ENCODE measurements at places on chromosomes 16 and 17.
A peak's percentile ranks its signal among the peaks of the same experiment; 100 is the strongest.

DNA sequence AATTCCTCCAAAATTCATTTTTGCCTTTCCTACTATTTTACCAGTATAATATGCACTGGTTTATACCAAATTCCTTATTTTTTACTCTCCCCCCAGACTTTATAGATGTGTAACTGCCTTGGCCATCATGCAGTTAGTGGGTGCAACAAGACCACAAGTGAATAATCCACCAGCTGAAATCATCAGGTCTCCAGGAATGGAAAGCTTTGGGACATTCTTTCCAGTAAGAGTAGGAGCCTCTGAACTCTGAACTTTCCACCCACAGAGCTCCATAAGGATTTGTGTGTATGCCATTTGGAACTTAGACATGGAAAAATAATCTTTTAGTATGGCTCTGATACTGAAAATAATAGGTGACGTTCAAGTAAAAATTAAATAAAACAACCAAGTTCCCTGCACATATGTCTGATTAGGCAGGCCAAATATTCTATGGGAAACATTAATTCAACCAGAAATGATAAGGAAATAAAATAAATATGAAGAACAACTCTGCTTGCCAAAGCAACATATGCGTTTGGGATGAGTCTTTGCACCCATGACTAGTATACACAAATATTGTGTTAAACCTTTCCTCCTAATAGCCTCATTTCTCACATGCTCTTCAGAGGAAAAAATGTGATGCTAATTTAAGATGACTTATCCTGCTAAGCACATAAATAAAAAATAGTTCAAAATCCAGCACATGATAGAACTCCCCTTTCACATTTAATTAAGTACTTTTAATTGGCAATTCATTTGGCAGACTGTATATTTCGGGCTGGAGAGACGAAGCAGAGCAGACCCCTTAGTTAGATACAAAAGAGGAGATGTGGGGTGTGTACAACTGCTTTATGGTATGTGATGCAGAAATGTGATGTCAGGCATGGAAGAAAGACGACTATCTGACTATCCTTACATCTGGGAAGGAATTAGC is 11.6 kb upstream of the LYRM9 start:
- no peak for DNase-seq

GRCh38 chr17:40501499-40501911 is at the start of gene TNS4:
Gene TNS4, minus strand, starts transcription at chr17:40501623. Its CDS starts 5,198 bp downstream, at chr17:40496425.
- DNase-seq = no peak

GRCh38 chr16:78094166-78094565 is 5.3 kb upstream of the WWOX start:
- DNase-seq = no peak

DNA sequence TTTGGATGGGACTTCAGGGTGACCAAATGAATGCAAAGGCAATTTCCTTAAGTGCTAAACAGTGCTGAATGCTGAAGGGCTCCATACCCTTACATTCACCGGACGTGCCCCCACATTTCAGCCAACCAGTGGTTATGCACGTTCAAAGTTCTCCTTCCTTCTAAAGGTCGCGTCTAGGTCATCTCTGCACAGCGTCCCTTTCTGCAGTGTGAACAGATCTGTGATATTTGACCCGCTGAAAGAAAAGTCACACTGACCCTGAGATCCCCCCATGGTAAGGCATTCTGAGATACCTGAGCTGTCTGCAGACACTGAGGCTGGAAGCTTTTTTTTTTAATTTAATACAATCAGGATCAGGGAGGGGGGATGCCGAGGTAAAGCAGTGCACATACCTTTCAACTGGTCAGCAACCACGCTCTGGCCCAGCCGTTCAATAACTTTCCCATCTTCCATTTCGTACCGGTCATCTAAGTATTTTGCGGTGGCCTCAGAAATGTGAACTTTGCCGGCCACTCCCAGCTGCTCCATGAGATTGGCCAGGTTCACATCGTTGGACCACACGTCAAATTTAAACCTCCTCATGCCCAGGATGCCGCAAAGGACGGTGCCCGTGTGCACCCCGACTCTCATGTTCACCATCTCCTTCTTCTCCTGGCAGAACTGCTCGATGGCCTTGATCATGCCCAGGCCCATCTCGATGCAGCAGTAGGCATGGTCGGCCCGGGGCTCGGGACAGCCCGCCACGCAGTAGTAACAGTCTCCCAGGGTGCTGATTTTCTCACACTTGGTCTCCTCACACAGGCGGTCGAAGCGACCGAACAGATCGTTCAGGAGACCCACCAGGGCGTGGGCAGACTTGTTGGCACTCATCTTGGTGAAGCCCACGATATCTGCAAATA is 2.6 kb downstream of the ADCY9 start:
- no peak for DNase-seq

DNA sequence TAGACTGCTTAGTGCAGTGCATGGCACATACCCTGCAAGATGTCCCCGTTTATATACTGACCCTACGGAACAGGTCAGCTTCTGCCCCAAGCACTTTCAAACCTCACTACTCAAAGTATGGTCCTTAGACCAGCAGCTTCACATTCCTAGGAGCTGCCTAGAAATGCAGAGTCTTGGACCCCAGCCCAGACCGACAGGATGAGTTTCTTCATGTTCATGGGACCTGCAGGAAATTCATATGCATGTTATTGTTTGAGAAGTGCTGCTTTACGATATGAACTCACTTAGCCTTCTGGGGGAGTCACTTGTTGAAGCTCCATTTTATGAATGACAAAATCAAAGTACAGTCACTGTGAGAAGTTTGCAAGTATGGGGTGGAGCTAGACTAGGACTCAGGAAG is 82.6 kb downstream of the DYNLRB2 start:
- no peak for DNase-seq

DNA sequence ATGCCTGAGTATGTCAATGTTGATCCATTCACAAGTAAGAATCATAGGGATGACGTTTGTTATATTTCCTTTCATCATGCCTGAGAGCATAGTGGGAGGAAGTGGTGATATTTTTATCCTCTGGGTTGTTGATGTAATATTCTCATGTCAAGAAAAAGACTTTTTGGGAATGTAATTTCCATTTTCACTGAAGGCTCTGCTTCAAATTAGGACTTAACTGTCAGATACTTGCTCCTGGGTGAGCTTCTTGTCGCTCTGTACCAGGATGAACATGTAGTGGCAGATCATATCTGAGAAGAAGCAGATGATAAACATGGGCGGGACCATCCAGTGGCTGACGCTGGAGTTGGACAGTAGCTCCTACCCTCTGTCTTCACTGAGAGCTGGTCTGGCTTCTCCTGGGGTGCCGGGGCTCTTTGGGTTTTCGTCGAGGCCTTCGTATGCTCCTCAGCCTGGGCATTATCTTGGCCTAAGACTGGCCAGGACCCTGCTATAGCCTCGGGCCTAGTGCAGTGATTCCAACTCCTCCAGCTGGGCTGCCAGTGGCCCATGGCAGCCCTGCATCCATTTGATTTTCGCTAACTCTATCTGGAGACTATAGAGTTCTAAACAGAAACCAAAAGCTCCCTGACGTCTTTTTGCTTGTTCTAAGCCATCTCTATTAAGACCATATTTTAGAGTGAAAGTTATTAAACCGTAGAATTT is 19.7 kb downstream of the CYB5B start:
- DNase-seq = peak; percentile 31

GRCh38 chr17:33241390-33241789 is 51.7 kb downstream of the ASIC2 start:
- DNase-seq = peak; percentile 23

DNA sequence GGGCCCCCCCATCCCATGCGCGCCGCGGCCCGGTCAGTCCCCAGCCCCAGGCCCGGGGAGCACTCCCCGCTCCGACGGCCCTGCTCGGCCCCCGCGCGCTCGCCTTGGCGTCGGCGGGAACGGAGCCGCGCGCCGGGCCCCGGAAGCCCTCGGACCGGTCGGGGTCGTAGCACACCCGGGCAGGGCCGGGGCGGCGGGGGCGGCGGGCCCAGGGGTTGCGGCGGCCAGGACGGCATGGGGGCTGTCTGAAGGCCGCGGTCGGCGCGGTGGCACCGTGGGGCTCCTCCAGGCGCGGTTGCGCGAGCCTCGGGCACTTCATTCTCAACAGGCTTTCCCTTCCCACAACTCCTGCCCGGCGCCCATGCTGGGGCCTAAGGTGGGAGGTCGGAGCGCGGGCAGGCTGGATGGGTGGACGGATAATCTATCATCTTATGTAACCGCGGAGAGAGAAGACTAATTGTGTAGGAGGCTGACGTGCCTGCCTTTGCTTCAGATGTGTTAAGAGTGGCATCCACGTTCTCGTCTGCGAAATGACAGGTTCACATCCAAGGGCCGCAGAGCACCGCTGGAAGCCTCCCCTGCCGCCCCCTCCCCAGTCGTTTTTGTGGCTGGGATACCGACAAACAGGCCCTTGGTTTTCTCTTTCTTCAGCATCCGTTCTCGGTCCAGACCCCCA is 708 bp downstream of the BAIAP2 start:
- no peak for DNase-seq

DNA sequence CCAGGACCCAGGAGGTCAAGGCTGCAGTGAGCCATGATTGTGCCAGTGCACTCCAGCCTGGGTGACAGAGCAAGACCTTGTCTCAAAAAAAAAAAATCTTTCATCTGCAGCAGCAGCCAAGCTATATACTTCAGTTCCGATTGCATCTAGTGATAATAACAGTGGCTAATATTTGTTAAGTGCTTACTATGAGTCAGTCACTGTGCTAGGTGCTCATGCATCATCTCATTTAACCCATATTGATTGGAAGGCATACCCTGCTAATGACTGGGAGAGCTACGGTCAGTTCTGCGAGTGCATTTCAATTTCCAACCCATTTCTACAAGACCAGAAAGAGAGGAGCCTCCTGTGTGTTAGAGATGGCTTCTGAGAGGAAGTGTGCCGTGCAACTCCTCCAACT is 7.7 kb upstream of the TUBG2 start:
- DNase-seq = no peak

DNA sequence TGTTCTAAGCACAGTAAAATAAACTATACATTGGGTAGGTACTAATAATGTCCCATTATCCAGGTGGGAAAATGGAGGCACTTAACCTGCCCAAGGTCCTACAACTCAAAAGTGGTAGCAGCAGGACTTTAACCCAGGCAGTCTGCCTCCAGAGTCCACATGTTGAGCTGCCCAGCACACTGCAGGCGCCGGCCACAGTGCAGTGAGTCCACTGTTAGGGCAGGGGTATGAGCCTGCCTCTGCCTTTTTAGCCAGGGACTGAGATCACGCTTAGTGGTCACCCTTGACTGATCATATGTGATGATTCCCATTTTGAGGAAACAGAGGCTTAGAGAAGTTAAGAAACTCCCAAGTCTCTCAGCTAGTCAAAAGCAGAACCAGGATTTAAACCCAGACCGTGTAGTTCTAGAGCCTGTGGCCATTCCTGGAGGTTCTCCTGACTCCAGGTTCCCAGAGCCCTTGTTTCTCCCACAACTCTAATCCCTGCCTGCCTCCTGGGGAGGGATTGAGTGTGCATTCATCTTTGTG is 8.4 kb downstream of the CES1 start:
- DNase-seq = no peak

DNA sequence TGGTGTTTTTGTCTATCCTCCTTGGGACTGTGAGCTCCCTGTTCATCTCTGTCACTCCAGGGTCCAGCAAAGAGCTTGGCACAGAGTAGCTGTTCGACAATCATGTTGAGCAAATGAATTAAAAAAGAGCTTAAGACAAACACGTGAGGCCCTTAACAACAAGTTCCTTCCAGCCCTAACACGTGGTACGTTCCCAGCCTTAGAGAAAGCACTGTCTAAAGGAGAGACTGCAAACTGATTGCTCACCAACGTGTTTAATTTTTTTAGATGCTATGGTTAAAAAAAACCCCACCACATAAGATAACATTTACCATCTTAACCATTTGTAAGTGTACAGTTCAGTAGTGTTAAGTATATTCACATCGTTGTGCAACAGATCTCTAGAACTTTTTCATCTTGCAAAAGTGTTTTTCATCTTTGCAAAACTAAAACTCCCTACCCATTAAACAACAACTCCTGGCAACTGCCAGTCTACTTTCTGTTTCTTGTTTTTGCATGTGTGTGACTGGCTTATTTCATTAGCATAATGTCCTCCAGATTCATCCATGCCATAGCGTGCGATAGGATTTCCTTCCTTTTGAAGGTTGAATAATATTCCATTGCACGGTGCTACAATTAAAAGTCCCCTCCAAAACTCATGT is 28.2 kb downstream of the LAT start:
- DNase-seq = no peak

DNA sequence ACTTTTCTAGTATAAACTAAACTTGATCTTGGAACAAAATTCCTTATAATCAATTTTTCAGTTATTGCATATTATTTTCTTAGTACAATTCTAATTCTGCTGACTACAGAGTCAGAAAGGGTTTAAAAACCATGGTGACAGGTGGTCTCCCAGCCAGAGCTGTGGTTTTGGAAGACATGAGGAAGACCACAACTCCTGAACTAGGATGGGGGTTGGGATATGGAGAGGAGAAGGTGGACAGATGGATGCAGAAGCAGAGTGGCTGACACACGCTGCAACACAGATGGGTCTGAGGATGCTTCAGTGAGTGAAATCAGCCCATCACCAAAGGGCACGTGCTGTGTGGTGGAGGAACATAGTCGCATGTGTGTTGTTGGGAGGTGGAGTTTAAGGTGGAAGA is 187.7 kb downstream of the LGALS9B start:
- DNase-seq = no peak

- no peak for DNase-seq
These were observed 10.3 kb upstream of the RARA start for GRCh38 chr17:40298726-40299125.

- DNase-seq = no peak
These were observed 55.5 kb downstream of the YWHAE start for GRCh38 chr17:1344521-1344920.

DNA sequence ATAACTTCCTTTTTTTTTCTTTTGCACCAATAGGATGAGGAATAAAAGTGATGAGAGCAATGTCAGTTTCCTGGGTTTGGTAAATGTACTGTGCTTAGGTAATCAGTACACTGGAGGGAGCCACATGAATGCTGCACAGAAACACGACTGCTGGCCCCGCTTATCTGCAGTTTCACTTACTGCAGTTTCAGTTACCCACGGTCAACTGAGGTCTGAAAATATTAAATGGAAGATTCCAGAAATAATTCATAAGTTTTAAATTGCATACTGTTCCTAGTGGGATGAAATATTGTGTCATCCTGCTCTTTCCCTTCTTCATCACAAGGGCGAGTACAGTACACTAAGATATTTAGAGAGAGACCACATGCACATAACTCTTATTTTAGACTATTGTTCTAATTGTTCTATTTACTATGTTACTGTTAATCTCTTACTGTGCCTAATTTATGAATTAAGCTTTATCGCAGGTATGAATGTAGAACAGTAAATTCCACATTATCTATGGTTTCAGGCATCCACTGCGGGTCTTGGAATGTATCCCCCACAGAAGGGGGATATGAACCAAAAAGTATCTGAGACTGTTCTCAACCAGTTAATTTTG is 6.4 kb upstream of the LGALS3BP start:
- DNase-seq = no peak

GRCh38 chr16:5062051-5062450 is 3.7 kb downstream of the C16orf89 start:
- no peak for DNase-seq

GRCh38 chr16:27310576-27311447 is 3.0 kb upstream of the IL4R start:
- DNase-seq = no peak

- DNase-seq = peak; percentile 75
These were observed 686 bp downstream of the MLST8 start for GRCh38 chr16:2205967-2206313.
